Suppressor macrophage treated with lipopolysaccharide for 4 hours (primary cell): ENCODE measurements at places on chromosomes 12 and 14.
A peak's percentile ranks its signal among the peaks of the same experiment; 100 is the strongest.

GRCh38 chr12:112446008-112446725 lies 27.4 kb downstream of the PTPN11 start:
- DNase-seq = no peak

DNA sequence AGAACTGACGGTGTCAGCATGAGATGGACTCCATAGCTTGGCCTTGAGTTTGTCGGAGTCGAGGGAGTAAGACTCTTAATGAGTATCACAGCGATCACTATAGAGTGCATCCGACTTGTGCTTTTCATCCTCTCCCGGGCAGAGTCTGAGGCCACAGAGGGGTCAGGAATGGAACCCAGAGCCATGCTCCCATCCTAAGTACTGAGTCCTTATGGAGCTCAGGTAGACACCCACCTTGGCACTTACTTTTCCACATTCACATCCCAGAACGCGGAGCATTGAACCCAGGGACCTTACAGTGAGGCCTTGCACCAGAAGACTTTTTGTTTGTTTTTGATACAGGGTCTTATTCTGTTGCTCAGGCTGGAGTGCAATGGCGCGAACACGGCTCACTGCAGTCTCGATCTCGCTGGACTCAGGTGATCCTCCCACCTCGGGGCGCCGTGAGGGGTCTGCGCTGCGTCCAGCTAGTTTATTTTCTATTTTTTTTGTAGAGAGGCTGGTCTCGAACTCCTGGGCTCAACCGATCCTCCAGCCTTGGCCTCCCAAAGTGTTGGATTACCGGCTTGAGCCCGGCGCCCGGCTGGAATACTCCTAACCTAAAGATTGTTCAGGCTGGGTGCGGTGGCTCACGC lies 719 bp upstream of the SRSF9 start:
- DNase-seq = no peak

DNA sequence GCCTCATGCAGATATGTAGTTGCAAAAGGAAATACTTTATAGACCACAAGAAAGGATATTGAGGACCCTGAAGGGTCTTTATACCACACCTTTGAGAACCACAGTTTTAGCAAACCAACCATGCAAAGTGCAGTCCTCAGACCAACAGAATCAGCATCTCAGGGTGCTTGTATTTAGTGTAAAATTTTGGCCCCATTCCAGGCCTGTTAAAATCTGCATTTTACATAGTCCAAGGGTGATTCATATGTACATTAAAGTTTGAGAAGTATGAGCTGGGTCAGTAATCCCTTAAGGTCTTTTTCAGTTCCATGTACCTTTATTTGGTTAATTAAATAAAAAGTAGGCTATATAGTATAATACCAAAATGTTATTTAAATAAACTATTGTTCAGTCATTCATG lies 91.2 kb downstream of the WNK1 start:
- no peak for DNase-seq

GRCh38 chr14:55416866-55417265 lies 5.2 kb upstream of the ATG14 start:
- peak; percentile 34 for DNase-seq

GRCh38 chr14:31745741-31746140 lies 184.5 kb downstream of the NUBPL start:
- DNase-seq = no peak

- DNase-seq = no peak
Measured at GRCh38 chr12:18824287-18824686, 86.4 kb downstream of the CAPZA3 start.

DNA sequence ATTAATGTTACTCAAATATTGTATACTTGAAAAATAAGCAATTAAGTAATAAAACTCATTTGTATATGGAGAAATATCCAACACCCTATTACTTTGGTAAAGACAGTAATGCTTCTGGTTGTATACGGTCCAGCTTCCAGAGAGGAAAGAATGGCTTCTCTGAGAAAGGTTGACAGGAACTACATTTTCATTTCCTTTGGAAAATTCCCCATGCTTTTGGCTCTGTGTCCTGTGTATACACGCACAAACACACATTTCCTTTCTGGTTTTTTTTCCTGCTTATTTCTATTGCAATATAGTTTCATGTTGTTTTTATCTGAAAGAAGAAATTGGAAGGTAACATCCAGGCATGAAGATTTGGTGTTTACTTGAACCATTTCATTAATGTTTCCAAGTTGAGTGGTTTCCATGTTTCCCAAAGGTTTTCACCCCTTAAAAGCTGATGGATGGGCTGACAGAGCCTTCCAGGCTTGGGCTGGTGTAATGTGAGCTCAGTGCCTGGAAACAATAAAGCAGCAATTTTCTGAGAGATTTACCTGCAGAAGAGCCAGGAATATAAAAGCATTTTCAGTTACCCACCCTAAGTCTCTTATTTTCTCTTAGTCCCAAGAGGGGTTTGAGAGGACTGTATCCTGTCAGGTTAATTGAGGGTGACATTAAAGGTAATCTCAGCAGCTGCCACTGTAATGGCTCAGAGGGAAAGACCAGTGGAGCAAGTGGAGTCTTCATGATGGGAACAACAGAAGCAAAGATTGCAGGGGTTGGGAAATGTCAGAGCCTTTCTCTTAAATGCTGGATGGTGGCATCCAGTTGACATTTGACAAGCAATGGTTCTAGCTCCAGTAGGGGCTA lies 33.4 kb upstream of the TMTC1 start:
- DNase-seq = no peak

DNA sequence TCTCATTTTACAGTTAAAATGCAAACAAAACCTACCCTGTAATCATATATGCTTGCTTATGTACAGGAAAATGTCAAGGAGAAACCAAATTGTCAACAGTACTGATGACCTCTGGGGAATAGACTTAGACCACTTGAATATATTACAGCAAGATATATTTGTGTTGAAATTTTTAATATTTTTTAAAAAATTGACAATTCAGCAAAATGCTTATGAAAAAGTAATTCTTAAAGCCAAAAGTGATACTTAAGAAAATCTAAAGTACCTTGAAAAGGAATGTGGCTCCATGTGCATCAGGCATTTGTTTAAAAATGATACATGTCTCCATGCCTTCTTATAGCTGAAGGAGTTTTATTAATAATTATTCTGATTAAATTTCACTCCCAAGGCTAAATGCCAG lies 49.2 kb downstream of the PTPN21 start:
- no peak for DNase-seq

DNA sequence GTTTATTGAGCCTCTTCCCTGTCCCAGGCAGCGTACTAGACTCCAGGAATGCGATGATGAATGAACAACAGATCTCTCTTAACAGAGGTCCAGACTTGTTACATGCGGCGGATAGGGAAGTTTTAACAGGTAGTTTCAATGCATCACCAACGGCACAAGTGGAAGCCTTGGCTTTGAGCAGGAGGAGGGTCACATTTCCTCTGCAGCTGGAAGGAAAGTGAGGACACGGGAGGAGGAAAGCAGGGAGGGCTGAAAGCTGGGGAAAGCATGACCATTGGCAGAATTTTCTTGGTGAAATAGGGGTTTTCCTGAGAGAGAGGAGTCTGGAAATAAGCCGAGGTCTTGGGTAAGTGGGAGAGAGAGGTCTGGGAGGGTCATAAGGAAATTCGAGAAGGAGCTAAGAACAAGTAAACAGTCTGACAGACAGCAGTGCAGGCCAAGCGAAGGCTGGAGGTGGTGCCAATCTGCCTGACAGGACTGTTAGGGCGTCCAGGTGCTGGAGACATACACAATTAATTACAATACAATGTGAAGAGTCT lies 15.4 kb downstream of the BHLHE41 start:
- DNase-seq = no peak

DNA sequence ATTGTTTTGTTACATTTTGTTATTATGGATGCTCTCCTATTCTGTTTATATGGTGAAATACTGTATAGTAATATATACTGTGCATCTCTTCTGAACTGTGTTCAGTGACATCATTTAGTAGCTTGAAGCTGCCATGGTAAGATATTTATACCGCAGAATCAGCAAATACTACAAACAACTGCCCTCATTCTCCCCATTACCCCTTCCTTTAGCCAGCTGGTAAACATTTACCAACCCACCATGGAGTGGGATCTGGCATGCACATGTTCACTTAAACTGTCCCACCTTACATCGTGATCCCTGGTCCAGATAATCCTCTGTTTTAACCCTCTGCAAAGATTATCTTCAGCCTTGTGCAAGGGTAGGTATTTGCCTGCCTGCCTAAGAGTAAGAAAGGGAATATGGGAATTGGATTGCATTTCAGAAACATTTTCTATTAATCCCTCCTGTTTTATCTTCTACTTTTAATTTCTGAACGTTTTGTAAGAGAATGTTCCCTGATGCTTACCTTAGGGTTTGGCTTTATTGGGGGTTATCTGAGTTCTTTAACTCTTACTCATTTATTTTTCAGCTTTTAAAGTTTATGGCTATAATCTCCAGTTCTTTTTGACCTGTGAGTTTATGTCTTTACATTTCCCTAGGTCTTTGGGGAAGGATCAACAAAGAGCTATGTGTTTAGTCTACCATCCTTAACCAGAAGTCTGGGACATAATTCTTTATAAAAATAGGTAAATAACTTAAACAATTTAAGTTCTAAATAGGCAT lies 46.5 kb downstream of the FBXO34 start:
- no peak for DNase-seq

GRCh38 chr14:65517635-65518542 lies 105.4 kb downstream of the FUT8 start:
- no peak for DNase-seq

GRCh38 chr12:74689071-74689655 lies 151.5 kb downstream of the ATXN7L3B start:
- peak; percentile 35 for DNase-seq

DNA sequence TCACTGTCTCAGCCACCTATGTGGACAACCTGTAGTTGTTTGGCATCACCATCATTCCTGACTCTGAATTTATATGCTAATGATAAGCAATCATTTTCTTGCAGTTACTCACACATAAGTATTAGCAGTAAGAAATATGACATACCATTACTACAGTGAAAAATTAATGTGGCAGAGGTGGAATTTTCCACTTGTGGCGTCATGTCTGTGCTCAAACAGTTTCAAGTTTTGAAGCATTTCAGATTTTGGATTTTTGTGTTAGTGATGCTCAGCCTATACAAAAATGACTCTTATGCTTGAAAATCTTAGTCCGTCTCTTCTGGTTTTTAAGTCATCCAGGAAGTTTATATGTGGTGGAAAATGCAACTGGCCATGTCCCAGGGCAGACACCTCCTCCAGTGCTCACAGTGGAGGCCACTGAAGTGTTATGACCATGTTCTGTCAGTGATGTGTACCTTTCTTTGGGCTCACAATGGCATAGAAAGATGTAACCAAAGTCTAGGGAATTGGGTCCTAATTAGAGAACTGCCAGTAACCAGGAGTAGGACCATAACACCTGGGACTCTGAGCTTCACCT lies 220.6 kb downstream of the SYT1 start:
- no peak for DNase-seq

GRCh38 chr12:3389986-3390385 lies 101.0 kb upstream of the PRMT8 start:
- no peak for DNase-seq

- DNase-seq = no peak
Measured at GRCh38 chr12:105469211-105469610, 138.7 kb downstream of the C12orf75 start.

GRCh38 chr12:62787611-62788010 lies 147.3 kb downstream of the PPM1H start:
- DNase-seq = peak; percentile 52

DNA sequence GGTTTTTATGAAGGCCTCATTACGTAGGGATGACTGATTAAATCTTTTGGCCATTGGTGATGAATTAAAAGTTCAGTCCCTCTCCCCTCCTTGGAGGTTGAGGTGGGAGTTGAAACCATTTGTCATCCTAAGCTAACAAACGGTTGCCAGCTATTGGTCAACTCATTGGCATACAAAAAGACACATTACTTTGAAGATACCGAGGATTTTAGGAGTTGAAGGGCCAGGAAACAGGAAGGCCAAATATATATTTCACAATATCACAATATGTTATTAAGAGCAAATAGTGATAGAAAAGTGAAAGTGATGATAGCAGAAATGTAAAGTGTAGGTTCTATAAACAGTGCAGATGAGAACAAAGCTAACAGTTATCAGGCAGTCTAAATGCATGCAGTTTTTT lies 24.4 kb downstream of the RCOR1 start:
- DNase-seq = peak; percentile 42

- DNase-seq = no peak
Measured at GRCh38 chr12:126163984-126164383, 1098.7 kb downstream of the AACS start.

DNA sequence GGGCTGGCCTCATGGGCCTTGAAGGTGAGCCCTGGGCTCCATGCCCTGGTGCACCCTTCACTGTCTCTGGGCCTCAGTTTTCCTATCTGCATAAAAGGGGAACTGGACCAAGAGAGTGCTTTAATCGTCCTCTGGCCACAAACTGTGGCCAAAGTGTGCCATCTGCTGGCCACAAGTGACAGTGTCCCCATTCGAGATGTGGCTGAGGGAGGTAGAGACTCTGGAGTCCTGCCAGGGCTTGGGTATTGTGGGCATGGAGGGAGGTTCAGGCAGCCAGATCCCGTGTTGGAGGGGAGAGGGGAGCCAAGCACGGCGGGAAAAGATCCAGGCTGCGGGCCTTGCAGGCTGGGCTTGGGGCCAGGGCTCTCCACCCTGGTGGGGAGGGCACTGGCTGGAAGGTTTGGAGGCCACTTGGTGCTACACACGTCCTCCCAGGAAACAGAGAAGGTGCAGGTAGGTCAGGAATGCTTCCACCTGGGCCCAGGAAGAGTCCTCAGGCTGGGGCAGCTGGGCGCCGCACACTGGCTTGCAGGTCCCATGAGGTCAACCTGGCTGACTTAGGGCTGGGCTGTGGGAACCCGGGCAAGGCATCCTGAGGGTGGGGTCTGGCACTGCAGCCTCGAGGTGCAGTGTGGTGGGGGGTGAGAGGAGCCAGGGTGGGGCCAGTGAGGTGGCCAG lies 7.3 kb upstream of the KIF26A start:
- DNase-seq = peak; percentile 69

DNA sequence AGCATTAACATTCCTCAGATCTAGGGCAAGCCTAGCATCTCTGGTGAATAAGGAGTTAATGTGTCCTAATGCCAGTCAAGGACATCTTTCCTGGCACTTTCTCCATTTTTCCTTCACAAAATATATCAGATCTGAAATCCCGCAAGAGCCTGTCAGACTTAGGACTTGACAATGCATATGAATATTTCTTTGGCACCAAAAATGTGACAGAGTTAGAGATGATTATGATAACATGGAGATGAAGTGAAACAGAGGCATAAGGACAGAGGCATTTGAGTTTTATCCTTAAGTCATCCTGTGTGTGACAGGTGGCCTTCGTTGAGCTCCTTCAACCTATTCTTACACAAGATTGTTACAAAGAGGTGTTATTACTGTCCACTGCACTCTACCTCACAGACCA lies 388.0 kb downstream of the EMP1 start:
- DNase-seq = no peak

- DNase-seq = no peak
Measured at GRCh38 chr14:45491914-45492313, 238.9 kb upstream of the MIS18BP1 start.

- no peak for DNase-seq
Measured at GRCh38 chr12:29582146-29582545, 84.7 kb upstream of the OVCH1 start.

GRCh38 chr14:44963044-44963528 lies 1.1 kb downstream of the TOGARAM1 start:
- peak; percentile 27 for DNase-seq

GRCh38 chr14:66920196-66920595 lies 269.0 kb upstream of the GARIN2 start:
- DNase-seq = no peak
